ENCODE measurements at places on chromosomes 7 and 10.

DNA sequence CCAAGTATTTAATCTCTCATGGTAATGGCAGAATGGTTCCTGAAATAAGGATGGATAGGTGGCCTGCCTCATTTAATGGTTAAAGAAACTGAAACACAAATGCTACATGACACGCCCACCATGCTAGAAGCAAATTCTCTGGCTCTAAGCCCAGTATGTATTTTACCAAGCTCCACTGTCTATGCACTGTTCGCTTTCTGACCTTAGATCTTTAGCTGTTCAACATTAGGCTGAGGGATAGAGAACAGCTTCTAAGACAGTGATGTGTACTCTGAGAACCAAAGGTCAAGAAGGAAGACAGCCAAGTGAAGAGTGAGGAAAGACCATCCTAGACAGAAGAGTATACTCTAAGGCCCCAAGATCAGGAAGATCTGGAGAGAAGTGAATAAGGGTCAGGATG, 26.6 kb downstream of the FAM3C start:
- no peak for DNase-seq

- DNase-seq = no peak
Measured at GRCh38 chr10:127881262-127881661, 11.5 kb downstream of the CLRN3 start.

DNA sequence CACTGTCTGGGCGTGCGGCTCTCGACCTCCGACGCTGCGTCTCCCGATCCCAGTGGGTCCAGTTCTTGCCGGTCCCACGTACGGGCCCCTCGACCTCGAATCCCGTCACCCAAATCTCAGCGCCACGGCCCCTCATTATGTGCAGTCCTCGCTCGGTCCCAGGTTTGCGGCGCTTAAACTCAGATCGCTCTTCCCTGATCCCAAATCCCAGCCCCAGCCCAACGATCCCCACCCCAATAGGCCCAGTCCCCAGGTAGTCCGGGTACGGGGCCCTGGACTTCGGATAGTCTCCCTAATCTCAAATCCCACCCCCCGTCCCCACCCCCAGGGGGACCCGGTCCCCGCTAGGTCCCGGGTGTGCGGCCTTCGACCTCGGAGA, 666 bp downstream of the HNRNPF start:
- DNase-seq = no peak

- DNase-seq = no peak
Measured at GRCh38 chr10:94143261-94143660, 149.5 kb downstream of the PLCE1 start.

DNA sequence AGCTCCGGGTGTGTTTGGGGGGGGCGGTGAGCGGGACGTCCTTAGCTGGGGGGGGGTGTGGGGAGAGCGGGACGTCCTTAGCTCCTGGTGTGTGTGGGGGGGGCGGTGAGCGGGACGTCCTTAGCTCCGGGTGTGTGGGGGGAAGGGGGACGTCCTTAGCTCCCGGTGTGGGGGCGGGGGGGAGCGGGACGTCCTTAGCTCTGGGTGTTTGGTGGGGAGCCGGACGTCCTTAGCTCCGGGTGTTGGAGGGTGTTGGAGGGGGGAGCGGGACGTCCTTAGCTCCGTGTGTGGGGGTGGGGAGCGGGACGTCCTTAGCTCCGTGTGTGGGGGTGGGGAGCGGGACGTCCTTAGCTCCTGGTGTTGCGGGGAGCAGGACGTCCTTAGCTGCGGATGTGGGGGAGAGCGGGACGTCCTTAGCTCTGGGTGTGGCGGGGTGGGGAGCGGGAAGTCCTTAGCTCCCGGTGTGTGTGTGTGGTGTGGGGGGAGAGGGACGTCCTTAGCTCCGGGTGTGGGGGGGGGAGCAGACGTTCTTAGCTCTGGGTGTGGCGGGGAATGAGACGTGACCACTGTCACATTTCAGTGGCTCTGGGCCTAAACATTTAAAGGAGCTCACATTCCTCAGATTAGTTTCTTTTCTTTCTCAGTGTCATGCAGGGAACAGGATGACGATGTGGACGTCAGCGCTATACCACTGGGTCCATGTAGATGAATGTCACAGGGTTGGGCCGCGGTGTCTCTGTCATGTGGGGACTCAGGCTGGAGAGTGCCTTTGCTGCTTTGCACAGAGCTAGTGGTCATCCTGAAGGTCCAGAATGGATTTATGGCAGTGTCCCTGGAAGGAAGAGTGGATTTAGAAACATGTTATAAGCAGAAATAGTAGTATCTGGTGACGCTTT, 7.5 kb downstream of the DYNC2I1 start:
- peak; percentile 24 for DNase-seq

DNA sequence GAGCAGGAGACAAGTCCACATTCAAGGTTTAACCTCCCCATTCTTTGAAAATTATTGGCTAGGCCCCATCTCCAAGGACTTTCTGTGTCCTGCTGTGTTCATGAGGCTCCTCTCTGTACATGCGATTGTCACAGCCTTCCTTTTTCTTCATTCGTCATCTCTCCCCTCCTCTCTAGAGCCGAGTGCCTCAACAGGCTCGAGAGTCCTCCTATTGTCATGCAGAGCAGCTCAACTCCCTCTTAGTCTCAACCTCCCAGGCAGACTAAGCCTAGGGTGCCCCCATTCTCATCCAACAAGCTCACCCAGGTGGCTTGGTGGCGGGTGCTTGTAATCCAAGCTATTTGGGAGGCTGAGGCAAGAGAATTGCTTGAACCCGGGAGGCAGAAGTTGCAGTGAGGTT, 35.1 kb upstream of the SAMD8 start:
- DNase-seq = no peak

GRCh38 chr7:149820622-149821190, 17.5 kb upstream of the ZNF862 start:
- DNase-seq = no peak

DNA sequence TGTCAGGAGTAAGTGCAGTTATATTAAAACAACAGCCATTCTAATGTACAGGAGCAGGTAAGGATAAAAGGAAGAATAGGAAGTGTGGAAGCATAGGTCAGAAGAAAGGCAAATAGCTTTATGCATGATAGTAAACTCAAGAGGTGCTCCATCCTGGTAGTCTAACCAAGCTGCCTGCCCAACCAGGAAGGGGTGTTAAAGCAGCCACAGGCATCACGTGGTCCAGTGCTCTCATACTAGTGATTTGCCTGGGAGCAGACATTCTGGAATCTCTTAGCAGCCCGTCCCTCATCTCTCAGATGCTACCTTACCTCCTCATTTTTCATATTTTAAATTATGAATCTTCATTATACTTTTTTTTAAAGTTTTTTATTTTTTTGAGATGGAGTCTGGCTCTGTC, 18.5 kb downstream of the ABRAXAS2 start:
- DNase-seq = no peak

DNA sequence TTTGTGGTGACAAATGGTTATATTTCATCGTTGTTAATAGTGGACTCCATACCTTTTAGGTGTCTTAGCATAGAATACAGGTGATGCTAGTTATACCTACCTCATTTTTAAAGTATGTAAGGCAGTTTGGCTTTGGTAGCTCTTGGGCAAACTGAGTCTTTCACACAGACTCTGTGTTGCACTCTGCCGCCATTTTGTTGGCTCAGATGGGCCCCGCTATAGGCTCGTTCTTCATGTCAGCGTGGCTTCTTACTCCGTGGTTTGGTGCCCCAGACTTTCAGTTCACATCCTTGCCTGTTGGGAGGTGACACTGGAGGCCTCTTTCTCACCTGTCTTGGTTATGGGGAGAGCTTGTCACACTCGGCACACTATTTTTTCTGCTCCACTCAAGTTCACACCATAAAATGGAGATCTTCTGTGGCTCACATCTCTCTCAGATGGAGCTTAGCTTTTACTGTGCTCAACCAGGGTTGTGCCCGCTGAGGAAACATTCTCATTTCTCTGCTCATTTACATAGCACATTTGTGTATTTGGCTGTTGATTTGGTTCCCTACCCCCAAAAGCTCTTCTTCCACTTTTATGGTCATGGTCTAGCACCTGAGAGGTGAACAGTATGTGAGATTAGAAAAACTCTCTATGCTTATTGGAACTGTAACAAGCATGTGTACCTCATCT, 178.5 kb downstream of the ARID5B start:
- DNase-seq = no peak

DNA sequence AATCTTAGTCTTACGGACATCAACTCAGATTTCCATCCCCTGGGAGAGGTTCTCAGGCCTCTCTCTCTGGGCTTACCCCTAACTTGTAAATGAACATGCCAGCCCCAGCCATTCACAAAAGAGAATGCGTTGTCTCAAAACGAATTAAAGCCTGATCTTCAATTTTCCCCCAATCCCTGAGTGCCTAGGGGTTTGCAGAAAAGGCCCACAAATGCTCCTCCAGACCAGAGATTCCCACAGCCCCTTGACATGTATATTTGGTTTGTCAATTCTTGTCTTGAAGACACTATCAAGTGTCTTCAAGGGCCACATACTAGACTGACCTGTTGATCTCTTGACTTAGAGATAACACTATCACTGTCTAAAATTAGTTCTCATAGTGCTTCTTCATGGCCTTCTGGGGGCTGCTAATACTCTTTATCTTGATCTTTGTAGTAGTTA, 11.9 kb upstream of the HOXA13 start:
- DNase-seq = no peak

DNA sequence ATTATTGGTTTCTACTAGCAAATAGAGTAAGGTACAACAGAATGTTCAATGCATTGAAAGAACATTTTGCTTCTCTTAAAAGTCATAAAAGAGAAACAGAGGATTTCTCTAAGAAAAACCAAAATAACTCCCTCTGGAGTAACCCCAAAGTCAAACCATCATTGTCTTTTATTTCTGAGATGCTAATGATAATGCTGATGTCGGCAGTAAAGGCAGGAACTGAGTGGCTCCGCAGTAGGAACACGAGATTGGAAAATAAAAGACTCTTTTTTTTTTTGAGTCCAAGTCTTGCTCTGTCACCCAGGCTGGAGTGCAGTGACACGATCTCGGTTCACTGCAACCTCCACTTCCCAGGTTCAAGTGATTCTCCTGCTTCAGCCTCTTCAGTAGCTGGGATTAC, 2.7 kb upstream of the USP54 start:
- DNase-seq = no peak

GRCh38 chr7:158689488-158689887, 15.1 kb downstream of the NCAPG2 start:
- no peak for DNase-seq

GRCh38 chr7:104956753-104957450, 57.1 kb upstream of the KMT2E start:
- DNase-seq = no peak

GRCh38 chr7:52917982-52918578, 117.4 kb upstream of the POM121L12 start:
- DNase-seq = no peak

- no peak for DNase-seq
Measured at GRCh38 chr7:100007887-100008286, 7.5 kb upstream of the ZKSCAN1 start.

DNA sequence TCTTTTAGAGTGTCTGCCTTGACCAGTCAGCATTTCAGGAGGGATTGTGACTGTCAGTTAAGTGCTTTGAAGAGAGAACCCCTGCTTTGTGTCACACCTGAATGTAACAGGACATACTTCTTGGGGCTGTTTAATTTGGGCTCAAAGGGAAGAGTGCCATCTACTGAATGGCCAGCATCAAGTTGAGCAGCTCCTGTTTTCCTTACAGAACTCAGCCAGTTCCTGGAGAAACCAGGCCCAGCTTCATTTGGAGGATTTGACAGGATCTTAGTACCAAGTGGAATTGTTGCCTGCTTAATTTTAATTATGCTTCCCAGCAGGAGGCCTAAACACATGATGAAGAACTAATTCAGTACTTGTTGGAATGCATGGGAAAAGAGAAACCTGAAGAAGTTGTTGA, 8.3 kb downstream of the ADD3 start:
- DNase-seq = no peak

- no peak for DNase-seq
Measured at GRCh38 chr7:116591202-116592040, 66.6 kb downstream of the CAV1 start.

- DNase-seq = no peak
Measured at GRCh38 chr10:31582365-31583052, 263.5 kb downstream of the ZEB1 start.

DNA sequence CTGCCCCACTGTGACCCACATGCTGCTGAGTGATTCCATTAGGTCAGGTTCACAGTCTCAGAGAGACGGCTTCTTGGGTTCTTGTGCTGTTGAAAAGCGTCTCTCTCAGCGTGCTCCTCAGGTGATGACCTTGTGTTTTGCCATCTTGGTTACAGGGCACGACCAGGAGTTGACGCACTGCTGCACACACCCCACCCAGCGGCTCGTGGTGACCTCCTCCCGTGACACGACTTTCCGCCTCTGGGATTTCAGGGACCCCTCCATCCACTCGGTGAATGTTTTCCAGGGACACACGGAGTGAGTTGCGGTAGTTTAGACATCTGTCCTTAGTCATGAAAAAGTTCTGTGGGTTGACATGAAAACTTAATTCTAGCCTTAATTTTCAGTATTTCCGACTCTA, 48.8 kb downstream of the WDR37 start:
- no peak for DNase-seq

GRCh38 chr7:99267481-99267840, 5.2 kb upstream of the MYH16 start:
- no peak for DNase-seq
